ENCODE measurements at places on chromosomes 7 and 10.
A peak's percentile ranks its signal among the peaks of the same experiment; 100 is the strongest.

GRCh38 chr7:14752301-14752700 is 150.2 kb downstream of the DGKB start:
- no peak for DNase-seq

DNA sequence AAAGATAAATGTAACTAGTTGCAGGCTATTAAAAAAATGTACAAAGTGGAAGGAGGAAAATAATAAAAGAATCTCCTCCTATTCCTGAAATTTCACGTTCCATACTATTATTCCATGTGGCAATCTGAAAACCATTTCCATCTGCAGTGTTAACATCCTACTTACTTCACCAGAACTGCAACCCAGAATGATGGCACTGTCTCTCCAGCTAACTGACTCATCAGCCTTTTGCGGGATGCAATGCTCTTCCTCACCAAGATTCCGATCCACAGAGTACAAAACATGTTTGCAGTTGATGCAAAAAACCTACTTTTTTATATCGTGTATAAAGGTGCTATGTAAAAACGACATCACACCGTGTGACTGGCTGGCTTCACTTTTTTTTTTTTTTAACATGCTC is 50.8 kb downstream of the ESYT2 start:
- no peak for DNase-seq

- DNase-seq: no peak
These were observed 54.5 kb downstream of the CUL1 start for GRCh38 chr7:148753224-148753623.

DNA sequence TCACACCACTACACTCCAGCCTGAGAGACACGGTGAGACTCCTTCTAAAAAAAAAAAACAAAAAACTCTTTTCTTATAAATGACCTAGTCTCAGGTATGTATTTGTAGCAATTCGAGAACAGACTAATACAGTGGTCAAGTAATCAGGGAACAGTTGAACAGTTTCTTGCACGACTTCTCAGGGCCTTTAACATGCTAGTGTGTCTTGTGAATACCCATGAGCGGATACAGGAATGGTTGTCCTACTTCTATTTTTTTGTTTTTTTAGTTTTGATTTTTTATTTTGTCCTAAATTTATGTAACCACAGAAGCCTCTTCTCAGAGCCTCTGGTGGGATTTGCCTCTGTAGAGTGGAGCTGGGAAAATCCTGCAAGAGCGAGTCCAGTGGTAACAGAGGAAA is 71.0 kb upstream of the NANOS1 start:
- no peak for DNase-seq

- DNase-seq: no peak
These were observed 619.2 kb upstream of the GALNT17 start for GRCh38 chr7:70512761-70513160.

- DNase-seq: no peak
These were observed 736.4 kb upstream of the PHF14 start for GRCh38 chr7:10237306-10237705.

GRCh38 chr10:3077509-3077908 is 10.2 kb downstream of the PFKP start:
- DNase-seq: no peak

GRCh38 chr7:41745451-41745850 is 42.6 kb upstream of the INHBA start:
- no peak for DNase-seq

- DNase-seq: no peak
These were observed 406.7 kb upstream of the FZD8 start for GRCh38 chr10:36048780-36049179.

DNA sequence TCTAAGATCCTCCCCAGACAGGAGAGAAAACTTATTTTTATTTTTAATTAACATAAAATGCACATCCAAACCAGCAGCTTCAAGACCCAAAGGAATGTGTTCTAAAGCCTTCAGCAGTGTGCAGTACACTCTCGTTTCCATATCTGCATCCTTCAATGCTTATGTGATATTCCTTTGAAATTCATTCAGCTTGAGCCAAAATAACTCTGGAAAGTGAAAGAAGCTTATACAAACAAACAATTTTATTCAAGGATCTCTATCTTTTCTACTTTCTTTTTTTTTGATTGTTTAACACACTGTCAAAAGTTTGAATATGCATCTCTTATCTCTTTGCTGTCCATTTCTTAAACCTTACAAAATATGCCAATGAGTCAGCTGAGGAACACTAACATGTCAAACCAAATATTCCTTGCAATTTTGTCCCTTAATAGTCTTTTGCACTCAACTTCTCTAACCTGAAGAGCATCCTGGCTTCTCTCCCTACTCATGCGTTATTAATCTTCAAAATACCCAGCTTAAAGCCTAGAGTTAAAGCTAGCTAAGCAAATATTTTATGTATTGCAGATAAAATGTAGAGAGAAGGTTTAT is 124.3 kb downstream of the THSD7A start:
- no peak for DNase-seq

- DNase-seq: no peak
These were observed 7.0 kb downstream of the ALOX5 start for GRCh38 chr10:45380903-45381620.

GRCh38 chr10:127997271-127997670 is 90.4 kb downstream of the PTPRE start:
- no peak for DNase-seq

- no peak for DNase-seq
These were observed 198.8 kb downstream of the MTERF1 start for GRCh38 chr7:91681718-91682117.

DNA sequence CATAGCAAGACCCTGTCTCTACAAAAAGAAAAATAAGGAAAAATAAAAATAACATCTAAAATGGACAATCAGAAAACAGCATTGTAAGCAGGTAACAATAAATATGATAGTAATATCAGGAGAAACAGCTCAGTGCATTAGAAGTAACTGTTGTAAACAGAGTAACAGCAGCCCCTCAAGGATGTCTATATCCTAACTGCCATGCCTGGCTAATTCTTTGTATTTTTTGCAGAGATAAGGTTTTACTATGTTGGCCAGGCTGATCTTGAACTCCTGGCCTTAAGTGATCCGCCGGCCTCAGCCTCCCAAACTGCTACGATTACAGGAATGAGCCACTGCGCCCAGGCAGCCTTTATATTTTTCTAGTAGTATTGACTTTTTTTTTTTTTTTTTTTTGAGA is 7.5 kb downstream of the SORBS1 start:
- DNase-seq: no peak

- no peak for DNase-seq
These were observed 395.3 kb downstream of the GALNT17 start for GRCh38 chr7:71527213-71527612.

- no peak for DNase-seq
These were observed 62.4 kb downstream of the ITGB8 start for GRCh38 chr7:20393021-20393610.

DNA sequence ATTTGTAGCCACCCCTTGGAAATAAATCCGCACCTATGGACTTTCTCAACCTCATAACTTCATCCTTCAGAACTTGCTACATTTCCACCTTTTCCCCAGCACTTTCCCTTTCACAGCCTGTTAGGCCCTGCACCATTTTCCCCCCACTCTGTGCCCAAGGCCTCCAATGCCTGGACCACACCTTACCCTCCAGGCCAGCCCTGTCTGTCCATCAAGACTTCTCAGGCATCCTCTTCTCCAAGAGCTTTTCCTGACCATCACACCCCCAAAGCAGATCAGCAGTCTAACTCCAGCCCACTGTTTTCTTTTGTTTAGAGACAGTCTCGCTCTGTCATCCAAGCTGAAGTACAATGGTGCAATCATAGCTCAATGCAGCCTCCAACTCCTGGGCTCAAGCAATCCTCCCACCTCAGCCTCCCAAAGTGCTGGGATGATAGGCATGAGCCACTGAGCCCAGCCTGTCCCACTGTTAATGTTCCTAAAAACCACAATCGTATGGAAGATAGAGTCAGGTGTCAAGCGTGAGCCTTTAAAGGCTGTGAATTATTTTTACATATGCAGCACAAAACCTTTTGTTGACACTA is 116.8 kb downstream of the PARD3 start:
- DNase-seq: no peak

- no peak for DNase-seq
These were observed 414.1 kb upstream of the ETV1 start for GRCh38 chr7:14403587-14403986.

- DNase-seq: no peak
These were observed 139.0 kb downstream of the MGMT start for GRCh38 chr10:129605986-129606518.

GRCh38 chr10:15370856-15371701 is at the start of gene FAM171A1:
Gene FAM171A1, minus strand, starts transcription at chr10:15371289. Its CDS starts 237 bp downstream, at chr10:15371052.
- DNase-seq: peak; percentile 49

DNA sequence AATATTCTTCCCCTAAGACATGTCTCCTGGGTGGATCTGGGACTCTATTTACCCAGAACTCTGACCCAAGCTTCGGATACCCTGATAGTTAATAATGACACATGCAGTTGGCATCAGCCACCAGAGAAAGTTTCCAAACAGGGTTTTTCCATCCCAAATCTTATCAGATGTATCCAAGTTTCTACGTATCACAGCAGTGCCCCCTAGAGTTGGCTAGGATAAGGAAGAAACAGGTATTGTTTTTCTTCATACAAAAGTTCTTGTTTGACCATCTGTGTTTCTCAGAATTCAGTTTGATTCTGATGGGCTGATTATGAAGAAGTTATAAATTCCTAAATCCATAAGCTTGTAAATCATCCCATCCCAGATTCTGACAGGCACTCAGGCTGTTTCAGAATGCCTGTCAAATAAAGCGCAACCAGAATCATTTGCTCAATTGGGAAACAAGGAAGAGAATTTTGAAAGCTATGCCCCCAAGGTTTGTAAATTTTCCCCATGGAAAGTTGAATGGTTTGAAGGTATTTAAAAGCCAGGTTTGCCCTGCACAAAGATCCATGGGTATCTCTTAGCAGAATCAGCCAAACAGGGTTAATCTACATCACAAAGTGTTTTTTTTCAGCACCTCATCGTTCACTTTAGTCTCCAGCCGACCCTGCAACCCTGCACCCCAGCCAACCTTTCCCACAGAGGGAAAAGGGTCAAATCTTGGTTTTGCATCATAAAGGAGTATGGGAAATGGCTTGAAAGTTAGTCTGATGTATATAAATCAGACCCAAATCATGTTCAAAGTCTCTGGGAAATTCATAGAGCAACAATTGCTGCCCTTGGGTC is 47.4 kb downstream of the NRAP start:
- no peak for DNase-seq

- no peak for DNase-seq
These were observed 16.0 kb downstream of the WAC start for GRCh38 chr10:28548781-28549498.

- no peak for DNase-seq
These were observed 15.8 kb downstream of the ZNF25 start for GRCh38 chr10:37960591-37961137.

GRCh38 chr10:125158601-125159485 is 1.5 kb downstream of the CTBP2 start:
- no peak for DNase-seq

DNA sequence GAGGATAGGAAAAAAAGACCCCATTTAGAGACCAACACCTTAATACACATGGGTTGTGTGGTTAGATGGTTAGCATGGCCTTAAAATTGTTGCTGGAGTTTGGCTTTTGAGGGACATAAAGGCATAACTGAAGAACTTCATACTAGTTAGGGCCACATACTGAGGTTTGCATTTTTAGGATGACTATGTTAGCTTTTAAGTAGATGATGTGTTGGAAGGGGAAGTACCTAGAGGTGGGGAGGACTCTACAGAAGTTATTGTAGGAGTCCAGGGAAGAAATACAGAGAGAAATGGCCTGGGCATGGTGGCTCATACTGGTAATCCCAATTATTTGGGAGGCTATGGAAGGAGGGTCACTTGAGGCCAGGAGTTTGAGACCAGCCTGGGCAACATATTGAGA is 40.5 kb downstream of the ENTPD1 start:
- DNase-seq: no peak

DNA sequence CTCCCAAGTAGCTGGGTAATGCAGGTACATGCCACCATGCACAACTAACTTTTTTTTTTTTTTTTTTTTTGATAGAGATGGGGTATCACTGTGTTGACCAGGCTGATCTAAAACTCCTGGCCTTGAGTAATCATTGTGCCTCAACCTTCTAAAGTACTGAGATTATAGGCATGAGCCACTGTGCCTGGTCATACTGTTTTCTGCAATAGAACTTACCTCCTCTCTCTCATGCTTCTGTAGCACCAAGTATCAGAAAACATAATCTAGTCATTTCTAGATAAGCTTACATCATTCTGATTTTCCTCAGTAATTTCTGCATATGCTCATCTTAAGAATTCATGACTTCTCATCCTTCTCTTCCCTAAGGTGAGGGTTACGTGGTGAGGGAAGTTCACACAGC is 210.0 kb downstream of the IMMP2L start:
- DNase-seq: no peak

GRCh38 chr10:122249303-122249850 is 21.7 kb upstream of the BTBD16 start:
- no peak for DNase-seq

DNA sequence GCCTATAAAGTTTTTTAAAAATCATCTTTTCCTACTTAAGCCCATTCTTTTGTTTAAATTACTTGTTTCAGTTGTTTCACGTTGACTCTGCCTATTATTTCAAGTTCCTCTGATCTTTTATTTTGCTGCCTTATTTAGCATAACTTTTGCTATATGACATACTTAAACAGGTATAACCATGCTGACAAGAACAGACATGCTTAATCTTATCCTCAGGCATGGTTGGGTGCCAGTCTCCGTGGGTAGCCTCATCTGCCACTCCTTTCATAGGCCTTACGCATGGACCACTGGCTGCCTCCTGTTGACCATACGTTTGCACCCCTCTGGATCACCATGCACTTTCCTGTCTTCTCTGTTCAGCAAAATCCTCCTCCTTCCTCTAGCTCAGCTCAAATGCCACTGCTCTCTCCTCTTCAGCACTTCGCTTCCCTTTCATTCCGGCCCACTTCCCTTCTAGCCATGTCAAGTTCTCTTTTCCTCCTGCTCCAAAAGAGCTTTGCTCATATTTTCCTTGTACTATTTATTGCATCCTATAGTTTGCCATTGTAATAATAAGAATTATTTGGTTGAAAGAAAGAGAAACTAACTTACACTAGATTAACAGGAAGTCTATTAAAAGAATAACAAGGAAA is 10.0 kb upstream of the TSPAN33 start:
- no peak for DNase-seq

GRCh38 chr10:6194311-6194710 is 8.4 kb upstream of the PFKFB3 start:
- no peak for DNase-seq

- no peak for DNase-seq
These were observed 29.3 kb upstream of the TTYH3 start for GRCh38 chr7:2602406-2603043.

DNA sequence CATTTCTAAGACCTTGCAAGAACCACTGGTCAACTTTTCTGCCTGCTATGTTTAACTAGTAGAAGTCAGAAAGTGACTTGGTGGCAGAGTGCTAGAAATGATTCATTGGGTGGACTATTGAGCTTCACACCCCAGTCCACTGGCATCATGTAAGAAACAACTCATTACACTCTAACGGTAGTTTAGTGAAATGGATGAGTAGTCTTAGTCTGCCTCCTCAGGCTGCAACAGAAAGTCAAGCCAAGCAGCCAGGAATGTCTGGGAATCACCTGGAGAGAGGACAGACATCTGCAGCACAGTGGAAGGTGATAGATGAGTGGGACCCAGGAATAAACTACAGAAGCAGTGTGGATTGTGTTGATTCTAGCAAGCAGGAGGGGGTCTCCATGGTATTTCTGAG is 125.4 kb downstream of the AUTS2 start:
- DNase-seq: no peak
